ENCODE measurements at places on chromosomes 1 and 21.
A peak's percentile ranks its signal among the peaks of the same experiment; 100 is the strongest.

DNA sequence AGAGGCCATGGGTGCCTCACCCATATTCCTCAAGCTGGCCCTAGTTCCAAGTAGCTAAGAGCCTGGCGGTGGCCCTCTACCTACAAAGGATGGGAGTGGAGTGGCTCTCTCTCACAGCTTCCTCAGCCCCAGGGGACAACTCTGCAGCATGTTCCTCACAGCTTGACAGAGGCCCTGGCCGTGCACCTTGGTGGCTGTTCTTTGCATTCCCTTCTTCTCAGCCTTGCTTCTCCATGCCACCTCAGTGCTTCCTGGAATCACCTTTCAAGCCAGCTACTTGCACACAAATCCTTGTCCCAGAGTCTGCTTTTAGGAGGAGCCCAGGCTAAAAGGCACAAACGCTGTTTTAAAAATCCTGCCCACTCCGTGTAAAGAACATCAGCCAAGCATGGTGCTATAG is 69.0 kb upstream of the DIRAS3 start:
- no peak for DNase-seq

GRCh38 chr1:117670976-117671780 is 65.3 kb downstream of the TENT5C start:
- DNase-seq, result no peak

- peak; percentile 3 for DNase-seq
Observed at GRCh38 chr1:10943991-10944730, 68.3 kb upstream of the TARDBP start.

- no peak for DNase-seq
Observed at GRCh38 chr1:9322661-9323244, 30.1 kb downstream of the SPSB1 start.

DNA sequence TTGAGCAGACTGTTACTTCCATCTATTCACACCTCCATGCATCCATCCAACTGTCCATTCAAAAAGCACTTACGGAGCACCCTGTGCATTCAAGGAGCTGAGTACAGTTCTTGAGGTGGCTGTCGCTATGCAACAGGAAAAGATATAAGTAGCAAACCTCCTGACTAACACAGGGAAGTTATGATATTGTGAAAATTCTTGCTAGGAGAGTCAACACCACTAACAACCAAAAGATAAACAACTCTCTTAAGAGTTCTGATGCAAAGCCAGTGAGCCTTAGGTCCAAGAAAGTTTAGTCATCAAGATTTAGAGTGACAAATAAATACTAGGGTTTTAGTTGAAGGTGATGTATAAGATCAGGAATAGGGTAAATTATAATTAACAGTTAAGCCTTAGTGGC is 44.5 kb upstream of the TRIM45 start:
- DNase-seq, result peak; percentile 65

DNA sequence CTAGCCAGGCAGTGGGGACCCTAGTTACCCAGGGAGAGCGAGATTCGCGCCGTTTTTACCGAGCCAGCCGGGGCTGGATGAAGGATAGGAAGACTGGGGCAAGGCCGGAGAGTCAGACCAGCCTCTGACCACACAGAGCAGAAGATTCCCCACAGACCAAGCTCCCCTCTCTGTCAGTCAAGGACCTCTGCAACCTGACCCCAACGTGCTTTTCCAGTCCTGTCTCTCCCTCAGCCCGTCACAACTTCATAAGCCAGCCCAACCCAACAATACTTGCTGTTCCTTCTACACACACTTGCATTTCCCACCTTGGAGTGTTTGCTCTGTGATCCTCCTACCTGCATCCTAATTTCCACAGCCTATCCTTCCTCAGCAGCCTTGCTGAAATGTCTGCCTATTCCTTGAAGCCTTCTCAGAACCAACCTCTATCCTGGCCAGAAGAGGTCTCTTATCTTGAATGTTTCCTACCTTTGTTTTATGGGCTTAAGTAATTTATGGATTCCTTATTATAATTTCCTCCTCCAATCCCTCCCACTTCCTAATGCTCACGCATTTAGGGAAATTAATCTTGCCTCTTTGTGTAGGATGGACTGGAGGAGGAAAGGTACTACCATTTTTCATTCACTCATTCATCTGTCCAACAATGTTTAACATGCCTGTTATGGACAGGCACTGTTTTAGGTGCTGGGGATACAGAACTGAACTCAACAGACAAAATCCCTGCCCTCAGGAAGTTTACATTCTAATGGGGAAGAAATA is at the start of gene GSTM3:
Gene GSTM3, minus strand, starts transcription at position 424 of the 759 bp plus-strand sequence. CDS start 751 bp downstream, outside the sequence.
- DNase-seq, result no peak

DNA sequence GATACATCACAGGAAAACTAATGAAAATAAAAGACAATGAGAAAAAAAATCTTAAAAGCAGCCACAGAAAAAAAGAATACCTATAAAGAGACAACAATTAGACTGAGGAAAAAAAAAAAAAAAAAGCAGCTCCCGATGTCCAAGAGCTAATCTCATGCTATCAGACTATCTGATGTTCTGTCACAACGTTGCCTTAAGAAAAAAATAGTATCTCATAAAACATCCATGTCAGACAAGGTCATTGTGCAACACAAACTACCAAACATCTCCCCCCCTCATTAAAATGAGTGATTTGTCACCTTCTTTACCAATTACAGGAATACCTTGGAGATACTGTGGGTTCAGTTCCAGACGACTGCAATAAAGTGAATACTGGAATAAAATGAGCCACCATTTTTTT is 68.9 kb downstream of the ZNF644 start:
- no peak for DNase-seq

DNA sequence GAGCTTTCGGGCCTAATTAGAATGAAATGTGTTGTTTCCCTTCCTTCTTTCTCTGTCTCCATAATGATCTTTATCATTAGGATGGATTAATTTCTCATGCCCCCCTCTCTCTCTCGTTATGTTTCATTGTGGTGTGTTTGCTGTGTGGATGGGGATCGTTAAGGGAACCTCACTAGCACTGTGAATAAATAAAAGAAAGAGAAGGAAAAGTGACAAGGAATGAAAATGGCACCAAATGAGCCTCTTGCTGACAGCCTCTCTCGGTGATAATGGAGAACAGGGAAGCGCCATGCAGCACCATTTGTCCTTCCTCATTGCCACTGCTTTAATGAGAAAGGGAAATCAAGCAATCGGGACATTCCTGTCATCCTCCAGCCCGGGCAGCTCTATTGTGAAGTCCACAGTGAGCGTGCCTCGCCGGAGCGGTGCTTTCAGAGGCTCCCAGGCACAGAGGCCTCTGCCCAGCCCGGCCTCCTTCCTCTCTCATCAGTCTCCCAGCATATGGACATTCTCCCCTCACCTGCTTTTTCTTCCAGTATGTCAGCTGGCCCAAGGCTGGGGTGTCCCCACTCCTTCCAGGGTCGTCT is 265.7 kb upstream of the TMEM51 start:
- no peak for DNase-seq

DNA sequence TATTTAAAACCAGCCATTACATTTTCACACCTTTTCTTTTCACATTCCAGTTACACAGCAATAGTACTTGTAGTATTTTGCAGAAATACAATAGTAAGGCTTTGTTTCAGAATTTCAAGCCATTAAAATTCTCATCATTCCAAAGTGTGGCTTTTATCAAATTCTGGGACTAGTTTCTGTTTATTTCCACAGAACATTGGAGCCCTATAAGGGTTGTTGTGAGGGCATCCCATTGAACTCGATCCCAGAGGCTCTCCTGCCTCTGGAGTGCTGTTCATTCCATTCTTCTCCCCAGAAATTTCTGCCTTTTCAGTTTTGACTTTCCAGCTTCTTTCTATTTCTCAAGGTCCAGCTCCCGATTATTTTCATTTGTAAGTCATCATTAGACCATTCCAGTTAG is 645.5 kb downstream of the ADGRL2 start:
- no peak for DNase-seq

DNA sequence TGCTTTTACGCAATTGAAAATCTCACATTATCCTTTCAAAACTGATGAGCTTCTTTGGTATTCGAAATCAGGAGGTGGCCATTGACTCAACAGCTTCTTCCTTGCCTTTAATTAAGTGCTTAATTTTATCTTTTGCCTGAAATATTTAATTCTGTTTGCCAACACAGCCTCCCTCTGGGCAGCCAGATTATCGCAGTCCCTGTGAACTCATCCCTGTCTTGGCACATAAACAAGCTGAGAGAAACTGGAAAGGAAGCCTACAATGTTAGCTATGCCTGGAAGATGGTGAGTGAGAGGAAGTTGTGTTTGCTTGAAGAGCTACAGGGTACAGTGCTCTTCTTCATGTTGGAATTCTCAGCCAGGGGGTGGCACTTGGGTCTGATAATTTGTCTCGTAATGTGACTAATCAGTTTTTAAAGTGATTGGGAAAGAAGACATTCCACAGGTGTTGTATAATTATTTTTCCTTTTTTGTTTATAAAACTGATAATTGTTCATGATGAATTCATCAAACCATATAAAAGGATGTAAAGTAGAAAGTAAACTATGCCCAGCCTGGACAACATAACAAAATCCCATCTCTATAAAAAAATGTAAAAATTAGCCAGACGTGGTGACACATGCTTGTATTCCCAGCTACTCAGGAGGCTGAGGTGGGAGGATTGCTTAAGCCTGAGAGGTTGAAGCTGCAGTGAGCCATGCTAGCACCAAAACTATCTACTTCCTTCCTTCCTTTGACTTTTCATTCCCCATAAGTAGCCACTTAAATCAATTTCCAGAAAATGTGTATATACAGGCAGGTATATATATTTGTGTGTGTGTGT is 90.1 kb upstream of the RAVER2 start:
- no peak for DNase-seq

DNA sequence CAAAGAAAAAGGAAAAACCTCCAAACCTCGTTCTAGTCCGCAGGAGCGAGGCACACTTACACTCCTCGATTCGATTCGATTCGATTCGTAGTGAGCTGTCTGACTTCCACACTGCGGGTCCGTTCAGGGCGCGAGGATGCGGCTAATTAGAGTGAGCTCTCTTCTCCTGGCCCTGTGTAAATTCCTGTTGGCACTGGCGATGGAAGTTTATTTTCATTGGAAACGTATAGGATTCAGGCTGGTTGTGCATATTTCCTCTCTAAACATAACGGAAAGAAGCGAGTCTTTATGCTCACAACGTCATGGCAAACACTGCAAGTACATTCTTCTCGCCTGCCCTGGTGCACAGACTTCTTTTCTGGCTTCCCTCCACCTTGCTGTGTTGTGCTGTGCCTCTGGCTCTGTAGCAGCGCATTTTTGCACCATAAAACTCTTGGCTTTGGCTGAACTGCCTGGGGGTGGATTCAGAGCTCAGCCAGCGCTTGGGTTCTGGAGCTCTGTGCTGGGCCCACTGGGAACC is 2.7 kb downstream of the HUNK start:
- DNase-seq, result no peak

DNA sequence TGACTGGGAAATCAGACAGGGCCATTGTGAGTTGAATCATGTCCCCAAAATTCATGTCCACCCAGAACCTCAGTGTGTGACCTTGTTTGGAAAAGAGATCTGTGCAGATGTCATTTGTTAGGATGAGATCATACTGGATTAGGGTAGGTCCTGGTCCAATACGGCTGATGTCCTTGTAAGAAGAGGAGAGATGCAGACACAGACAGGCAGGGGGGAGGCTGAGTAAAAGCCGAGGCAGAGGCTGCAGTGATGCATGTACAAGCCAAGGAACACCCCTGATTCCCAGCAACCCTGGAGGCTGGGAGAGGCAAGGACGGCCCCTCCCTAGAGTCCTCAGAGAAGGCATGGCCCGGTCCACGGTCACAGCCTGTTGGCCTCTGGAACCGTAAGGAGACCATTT is 15.9 kb upstream of the NPPB start:
- DNase-seq, result no peak

- DNase-seq, result no peak
Observed at GRCh38 chr1:52249831-52250230, 107.9 kb downstream of the ZFYVE9 start.
